ENCODE measurements at places on chromosomes 11 and 22.

- no peak for DNase-seq
Measured at GRCh38 chr11:95499516-95500135, 268.6 kb upstream of the SESN3 start.

GRCh38 chr11:122093731-122094275, 22.2 kb downstream of the BLID start:
- no peak for DNase-seq

- DNase-seq, result peak; percentile 72
Measured at GRCh38 chr22:45007391-45008185, 2.2 kb downstream of the PHF21B start.

GRCh38 chr22:31098632-31099110, 8.7 kb downstream of the SELENOM start:
- no peak for DNase-seq

DNA sequence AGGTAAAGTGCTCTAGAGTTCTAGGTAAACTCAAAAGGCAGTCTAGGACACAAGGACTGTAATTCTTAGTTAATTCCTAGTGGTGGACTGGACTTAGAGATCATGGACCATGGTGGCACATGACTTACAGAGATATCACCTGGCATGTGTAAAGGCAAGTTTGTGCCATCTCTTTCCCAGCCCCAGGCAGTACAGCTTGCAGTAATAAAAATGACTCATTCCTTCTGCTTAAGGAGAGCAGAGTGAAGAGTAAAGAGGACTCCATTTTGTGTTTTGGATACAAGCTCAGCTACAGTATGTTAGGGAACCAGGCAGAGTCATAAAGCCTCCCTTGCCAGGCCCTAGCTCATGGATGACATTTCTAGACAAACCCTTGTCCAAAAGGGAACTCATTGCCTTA, 629.9 kb downstream of the JRKL start:
- no peak for DNase-seq

DNA sequence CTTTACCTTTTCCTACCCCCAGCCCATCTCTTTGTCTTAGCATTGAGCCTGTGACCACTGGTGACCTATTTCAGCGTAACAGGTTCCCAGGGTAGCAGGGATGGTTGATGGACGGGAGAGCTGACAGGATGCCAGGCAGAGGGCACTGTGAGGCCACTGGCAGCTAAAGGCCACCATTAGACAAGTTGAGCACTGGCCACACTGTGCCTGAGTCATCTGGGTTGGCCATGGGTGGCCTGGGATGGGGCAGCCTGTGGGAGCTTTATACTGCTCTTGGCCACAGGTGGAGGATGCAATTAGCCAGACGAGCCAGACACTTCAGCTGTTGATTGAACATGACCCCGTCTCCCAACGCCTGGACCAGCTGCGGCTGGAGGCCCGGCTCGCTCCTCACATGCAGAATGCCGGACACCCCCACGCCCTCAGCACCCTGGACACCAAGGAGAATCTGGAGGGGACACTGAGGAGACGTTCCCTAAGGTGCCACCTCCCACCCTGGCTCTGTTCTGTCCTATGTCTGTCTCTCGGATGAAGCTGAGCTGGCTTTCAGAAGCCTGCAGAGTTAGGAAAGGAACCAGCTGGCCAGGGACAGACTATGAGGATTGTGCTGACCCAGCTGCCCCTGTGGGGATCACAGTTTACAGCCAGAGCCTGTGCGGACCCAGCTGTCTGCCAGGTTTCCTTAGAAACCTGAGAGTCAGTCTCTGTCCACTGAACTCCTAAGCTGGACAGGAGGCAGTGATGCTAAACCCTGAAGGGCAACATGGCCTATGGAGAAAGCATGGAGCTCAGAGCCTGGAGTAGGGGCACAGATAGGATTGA, 29.8 kb downstream of the PIK3IP1 start:
- no peak for DNase-seq

GRCh38 chr11:23673366-23673765, 813.1 kb upstream of the CCDC179 start:
- no peak for DNase-seq

DNA sequence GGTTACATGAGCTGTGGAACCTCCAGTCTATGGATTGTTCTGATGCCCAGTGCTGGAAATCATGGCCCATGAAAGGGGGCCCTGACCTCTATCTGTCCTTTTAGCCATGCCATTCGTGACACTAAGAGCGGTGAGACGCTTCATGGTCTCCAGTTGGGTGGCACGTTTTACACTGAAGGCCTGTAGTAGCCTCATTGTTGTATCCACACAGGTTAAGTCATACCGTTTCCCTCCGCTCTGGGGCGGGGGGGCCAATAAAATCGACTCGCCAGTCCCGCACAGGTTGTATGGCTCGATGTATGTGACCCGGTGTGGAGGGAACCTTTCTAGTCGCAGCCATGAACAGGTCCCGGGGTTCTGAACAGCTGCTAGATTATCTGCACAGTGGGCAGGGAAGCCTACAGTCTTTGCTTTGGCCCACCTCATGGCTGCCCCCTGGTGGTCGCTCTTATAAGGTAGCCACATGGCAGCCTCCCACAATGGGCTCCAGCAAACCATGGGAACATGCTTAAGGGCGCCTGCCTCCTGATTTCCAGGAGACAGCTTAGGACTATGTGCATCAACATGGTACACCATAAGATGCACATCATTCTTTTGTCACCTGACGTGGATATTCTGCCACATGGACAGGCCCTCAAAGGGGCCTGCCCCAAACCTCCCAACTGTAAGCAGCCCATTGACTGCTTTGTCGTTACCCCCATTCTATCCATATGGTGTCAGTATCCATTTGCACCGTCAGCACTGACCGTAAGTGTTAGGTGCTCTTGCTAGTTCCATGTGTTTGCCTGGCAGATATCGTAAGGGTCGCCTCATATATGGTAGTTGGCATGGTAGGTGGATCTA, 19.7 kb upstream of the APOL3 start:
- DNase-seq, result peak; percentile 57

GRCh38 chr22:36640106-36640672, 63.4 kb downstream of the CACNG2 start:
- no peak for DNase-seq

DNA sequence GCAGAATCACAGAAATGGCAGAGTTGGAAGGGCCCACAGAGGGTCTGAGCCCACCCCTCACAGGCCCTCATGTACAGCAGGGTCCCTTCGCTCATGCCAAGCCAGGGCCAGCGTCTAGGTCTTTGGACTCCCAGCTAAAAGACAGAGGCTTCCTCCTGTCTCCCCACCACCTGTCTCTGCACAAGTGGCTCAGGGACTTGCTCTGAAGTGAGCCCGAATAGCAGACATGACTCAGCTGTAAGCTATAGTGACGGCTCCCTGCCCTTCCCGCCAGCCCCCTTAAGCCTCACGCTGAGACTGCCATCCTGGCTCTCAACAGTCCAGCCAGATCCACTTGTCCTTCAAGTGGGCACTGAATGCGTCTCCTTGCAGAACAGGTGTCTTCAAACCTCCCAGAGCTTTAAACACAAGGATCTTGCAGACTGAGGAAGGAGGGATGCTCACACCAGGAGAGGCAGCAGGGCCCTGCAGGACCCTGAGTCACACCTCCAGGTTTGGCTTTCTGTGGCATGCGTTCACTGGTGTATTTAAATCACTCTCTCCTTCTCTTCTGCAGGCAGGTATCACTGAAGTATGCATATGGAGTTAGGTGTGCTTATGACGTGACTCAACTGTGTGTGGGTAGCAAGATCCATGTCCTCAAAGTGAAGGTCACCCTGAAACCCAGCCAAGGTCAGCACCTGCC, 154.9 kb downstream of the CACNA1I start:
- DNase-seq, result no peak

Data from NT2/D1 (cell line).